Lower lobe of right lung (tissue), 2 donors: ENCODE measurements at places on chromosomes 11 and 22.

DNA sequence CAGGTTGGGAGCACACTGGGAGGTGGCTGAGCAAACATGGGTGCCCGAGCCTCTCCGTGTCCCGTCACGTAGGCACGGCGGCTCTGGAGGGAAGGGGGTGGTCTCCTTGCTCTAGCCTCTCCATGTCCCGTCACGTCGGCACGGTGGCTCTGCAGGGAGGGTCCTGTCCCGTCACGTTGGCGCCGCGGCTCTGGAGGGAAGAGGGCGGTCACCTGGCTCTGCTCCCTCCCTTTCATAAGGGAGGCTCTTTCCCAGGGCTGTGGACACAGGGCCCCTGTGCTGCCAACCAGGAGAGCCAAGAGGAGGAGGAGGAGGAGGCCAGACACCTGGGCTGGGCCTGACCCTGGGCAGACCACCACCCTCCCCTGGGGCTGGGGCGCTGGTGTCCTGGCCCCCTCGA lies 1173.7 kb downstream of the BRD1 start:
- no peak for DNase-seq

- no peak for DNase-seq
Measured at GRCh38 chr11:112249871-112250610, 10.6 kb downstream of the PLET1 start.

GRCh38 chr11:110655967-110656366 lies 56.3 kb downstream of the ARHGAP20 start:
- no peak for DNase-seq

- DNase-seq, result no peak
Measured at GRCh38 chr11:108221911-108222573, 396 bp downstream of the NPAT start.
